ENCODE measurements at places on chromosomes 3 and 15.

DNA sequence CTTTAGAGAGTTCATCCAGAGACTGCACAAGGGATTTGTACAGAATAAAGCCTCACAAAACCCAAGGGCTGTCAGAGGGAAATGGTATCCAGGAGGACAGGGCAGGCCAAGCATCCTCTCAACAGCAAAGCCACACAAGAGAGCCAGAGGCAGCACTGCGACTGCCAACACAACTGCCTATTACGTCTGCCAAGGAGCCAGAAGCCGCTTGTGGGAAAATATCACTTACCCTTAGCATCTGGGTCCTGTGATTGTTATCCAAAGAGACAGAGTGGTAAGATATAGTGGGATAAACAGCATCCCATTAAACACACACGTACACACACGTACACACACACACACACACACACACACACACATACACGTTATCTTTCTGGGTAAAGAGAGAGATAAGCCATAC is 618.3 kb upstream of the AGTR1 start:
- DNase-seq: peak; percentile 64

DNA sequence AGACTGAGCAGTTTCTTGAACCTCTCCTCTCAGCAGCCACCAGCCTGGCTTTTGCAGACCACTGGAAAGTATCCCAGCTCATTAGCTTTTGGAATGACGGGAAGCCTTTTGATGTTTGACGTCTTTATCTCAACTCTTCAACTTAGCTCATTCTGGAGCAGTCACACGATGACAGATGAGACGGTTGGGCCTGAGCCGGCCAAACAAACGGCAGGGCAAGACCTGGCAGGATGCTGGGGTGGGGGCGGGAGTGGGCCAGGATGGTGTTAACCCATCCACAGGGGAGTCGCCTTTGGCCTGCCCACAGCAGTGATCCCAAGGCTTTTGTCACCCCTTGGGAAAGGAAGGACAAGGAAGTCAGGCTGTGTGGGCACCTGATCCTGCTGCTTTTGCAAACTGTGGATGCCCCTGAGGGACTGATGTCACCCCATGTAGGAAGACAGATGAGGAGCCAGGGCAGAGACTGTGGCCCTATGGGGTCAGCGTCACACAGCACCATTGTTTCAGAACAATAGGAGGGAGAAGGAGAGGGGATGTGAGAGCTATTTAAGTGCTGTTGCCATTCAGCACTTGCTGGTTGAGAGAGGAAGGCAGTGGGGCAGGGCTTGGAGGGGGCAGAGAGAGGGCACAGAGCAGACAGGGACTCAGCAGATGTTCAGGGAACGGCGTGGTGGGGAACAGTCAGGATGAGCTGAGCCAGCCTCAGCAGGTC is 121.9 kb upstream of the CTDSPL start:
- no peak for DNase-seq

- DNase-seq: no peak
Measured at GRCh38 chr3:48507256-48508061, 3.5 kb upstream of the SHISA5 start.

DNA sequence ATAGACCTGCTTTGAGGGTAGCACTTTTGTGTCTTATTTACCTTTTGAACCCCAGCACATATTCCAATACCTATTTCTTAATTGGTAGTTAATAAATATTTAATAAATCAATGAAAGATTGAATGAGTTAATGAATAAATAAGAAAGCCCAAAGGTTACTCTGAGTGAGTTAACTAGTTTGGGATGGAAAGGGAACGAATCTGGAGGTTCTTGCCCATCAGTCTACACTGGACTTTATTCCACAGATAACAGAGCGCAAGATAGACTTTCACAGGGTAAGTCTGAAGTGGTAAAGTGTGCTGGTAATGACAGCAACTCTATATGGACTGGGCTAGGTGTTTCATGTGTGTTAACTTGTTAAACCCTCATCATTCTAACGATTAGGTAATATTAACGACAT is 33.1 kb upstream of the MED12L start:
- DNase-seq: no peak

DNA sequence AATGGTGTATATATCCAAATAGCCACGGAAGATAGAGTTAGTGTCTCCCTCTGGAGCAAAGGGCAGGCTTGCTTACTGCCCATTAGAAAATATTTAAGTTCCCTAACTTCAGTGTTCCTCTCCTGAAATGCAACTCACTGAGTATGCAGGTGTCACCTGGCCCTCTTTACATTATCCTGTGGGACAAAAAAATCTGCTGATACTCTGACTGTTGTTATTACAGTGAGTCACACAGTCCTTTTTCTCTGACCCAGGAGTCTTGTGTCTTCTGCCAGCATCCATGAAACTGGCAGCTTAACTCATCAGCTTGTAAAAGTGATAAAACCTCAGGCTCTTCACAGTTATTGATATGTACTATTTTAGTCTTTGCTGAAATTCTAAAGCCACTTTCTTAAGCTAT is 42.2 kb upstream of the RASGRF1 start:
- no peak for DNase-seq

DNA sequence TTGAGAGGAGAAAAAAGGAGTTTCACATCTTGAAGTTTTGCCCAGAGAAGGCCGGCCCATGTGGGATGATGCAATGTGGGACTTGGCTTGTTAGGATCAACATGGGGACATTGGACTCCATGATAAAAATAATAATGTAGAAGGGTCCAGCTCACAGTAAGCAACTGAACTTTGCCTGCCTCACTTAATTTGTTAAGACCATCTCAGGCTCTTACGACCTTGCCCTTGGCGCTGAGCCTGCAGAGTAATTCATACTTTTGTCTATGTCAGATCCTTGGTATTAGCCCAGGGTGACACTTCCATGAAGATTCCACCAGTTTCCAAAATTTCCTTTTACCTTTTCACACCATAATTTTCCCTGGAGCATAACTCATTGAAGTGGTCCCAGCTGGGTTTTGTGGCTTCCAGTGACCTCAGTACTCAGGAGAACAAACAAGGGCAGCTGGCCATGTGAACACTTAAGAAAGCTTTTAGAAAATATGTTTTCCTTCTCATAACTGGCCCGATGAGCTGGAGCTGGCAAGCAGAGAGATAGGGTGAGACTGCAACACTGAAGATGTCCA is 315.4 kb upstream of the RASGRP1 start:
- DNase-seq: no peak

DNA sequence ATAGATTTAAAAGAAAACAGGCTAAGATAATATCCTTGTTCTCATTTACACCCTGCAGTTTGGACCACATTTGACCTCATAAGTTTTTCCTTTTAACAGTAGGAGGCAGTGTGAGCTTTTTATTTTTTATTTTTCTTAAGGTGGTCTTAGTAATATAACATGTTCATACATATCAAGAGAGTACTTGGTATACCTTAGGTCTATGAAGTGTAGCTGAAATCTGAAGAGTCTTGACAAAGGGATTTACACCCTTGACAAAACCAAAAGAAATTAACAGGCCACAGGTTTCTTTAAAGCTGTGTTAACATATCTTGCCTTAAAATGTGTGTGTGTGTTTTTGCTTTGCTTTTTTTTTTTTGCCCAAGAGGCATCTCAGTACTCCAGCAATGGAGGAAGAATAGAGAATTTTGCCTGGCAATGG is 3.2 kb downstream of the RAP2B start:
- DNase-seq: no peak

GRCh38 chr3:45814322-45814721 is 18.0 kb upstream of the SLC6A20 start:
- DNase-seq: no peak
